HuH-7.5 (cell line): ENCODE measurements at places on chromosomes 7 and 10.

- DNase-seq: no peak
These were observed 82.2 kb downstream of the SORBS1 start for GRCh38 chr10:95478935-95479334.

- no peak for DNase-seq
These were observed 381.0 kb upstream of the NRP1 start for GRCh38 chr10:33715303-33715975.

DNA sequence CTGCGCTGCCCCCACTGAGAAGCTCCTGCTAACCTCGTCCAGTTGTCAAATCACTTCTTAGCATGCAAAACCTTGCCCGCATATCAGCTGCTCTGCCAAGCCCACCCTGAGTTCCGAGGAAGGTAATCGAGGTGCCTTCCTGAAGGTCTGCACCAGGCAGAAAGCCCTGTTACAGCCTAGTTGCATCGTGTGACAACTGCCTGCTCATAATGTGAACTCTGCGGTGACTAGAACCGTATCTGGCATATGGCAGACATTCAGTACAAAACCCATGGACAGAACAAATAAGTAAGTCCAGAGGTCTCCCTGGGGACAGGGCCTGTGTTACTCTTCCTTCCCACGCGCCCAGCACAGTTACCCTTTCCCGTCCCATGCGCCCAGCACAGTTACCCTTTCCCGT, 394.3 kb downstream of the DNAJB6 start:
- no peak for DNase-seq

DNA sequence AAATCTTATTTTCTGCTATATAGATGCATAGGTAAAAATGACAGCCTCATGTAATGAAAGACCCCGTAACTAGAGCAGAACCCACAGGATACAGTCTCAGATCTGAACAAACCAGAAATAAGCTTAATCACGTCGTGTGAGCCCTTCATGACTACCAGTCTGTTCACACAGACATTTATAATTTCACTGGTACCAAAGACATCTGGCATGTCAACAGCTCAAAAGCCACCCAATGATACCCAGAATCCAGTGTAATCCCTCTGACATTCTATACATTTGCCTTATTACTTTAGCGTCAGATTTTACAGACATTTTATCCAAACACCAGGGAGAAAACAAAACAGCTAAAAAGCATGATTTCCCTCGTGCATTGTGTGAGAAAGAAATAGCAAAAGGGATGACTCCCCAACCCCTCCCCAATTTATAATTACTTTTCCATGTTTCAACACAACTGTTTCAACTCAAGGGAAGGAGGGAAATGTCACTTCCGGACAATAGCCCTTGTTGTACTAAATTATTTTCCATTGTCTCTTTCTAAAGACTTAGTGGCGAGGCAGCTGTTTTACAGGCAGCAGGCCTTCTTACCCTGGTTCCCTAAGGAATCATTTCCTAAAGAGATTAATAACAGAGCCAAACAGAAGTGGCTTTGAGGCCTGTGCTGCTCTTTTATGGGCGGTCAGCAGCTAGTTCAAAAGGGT, 33.2 kb downstream of the DOCK4 start:
- no peak for DNase-seq

- DNase-seq: peak; percentile 93
These were observed 687 bp upstream of the KMT2E start for GRCh38 chr7:105013221-105013815.

DNA sequence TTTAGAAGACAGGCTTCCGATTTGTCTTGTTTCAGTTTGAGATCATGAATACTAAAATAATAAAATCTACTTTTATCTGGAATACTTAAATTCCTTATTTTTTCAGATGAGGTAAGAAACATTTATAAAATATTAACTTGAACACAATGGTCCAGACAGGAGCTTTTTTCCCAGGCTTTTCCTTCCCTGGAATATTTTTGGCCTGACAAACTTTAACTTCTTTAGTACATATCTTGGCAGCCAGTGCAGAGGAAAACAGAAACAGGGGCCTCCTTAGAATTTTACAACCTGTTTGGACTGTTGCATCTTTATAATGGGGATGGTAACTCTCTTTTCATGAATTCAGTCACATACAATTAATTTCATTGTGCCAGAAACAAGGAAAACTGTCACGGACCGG, 41.4 kb downstream of the NRP1 start:
- DNase-seq: no peak

- DNase-seq: no peak
These were observed 41.7 kb downstream of the REEP3 start for GRCh38 chr10:63562857-63563256.

GRCh38 chr7:137893143-137893742, 46.5 kb upstream of the DGKI start:
- DNase-seq: no peak

GRCh38 chr7:117750612-117751563, 122.4 kb downstream of the CTTNBP2 start:
- DNase-seq: peak; percentile 22

DNA sequence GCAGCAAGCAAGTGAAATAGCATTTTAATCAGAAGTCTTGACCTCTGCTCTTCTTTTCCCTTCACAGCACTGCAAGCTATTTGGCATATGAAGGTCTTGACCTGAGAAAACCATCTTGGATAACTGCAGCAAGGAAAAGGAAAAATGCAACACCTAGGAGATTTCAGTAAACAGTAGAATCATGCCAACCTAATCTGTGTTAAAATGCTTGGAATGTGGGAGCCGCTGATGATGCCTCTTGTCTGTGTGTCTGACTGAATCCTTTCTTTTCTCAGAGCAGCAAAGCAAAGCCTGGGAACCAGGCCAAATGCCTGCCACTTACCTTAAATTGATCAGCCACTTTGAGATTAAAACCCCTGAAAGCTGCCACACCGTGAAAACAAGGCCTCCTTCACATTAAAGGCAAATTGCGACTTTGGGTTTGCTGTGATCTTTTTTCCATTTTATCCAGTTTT, 80.4 kb upstream of the CDK6 start:
- DNase-seq: no peak

DNA sequence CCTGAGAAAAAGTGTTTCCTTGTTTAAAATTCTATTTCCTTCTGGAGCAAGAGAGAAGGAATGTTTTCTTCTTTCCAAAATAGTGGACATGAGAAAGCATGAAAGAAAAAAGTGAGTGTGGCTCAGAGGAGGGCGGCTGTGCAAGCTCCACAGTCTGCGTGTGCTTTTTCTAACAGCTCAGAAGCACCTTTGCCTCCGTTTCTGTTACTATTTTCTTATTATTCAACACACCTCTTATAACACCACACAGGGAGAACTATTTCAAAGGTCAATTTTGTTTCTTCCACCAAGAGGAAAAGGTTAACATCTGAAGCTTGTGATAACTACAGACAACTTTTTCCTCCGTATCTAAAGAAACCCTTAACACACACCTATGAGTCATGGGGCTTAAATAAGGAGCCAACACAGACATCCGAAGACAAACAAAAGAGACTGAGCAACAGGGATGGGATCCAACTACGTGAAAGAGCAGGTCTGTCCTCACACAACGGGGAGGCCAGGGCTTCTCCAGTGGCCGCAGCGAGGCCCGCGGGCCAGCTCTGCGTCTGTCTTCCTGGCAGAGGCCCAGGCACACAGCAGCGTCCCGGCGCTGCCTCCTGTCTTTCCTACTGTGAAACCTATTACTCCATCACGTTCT, 36.2 kb upstream of the NCAPG2 start:
- no peak for DNase-seq

DNA sequence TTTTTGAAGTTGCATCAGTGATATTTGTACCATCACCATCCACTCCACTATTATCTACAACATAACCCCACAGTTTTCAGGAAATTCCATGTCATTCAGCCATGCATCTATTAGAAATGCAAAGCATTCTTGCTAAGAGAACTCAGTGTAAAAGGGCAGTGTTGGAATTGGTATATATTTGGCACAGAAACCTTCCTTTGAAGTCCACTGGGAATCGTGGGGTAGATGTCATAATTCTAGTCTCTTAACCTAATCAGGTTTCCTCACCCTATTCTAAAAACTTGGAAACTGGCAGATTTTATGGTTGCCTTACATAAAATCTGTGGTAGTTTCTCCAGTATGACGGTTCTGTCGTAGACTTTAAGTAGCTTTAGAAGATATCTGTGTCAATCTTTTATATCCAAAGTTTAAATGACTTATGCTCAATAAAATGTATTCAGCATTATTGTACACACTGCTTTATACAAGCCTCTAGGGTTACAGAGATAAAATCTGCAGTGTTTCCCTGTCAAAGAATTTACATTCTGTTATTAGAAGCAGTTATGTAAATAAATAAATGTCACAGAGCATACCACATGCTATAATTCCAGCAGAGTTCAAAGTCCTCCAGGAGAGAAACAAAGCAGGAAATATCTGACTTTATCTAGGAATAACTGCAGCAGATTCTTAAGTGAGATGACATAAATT, 704.4 kb upstream of the CELF2 start:
- DNase-seq: no peak

GRCh38 chr10:17764142-17764541, 12.1 kb downstream of the TMEM236 start:
- DNase-seq: no peak

DNA sequence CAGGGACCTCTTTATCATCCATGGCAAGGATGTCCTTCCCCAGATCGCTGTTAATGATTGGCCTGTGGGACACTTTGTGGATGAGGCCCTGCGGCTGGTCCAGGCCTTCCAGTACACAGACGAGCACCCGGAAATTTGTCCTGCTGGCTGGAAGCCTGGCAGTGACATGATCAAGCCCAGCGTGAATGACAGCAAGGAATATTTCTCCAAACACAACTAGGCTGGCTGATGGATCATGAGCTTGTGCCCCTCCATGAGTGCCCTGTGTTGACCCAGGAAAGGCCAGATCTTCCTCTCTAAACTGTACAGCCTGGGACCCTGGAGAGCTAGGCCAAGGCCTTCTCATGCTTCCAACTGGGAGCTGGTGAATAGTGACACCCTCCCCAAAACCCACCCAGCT, 124.1 kb downstream of the CUL2 start:
- peak; percentile 20 for DNase-seq

DNA sequence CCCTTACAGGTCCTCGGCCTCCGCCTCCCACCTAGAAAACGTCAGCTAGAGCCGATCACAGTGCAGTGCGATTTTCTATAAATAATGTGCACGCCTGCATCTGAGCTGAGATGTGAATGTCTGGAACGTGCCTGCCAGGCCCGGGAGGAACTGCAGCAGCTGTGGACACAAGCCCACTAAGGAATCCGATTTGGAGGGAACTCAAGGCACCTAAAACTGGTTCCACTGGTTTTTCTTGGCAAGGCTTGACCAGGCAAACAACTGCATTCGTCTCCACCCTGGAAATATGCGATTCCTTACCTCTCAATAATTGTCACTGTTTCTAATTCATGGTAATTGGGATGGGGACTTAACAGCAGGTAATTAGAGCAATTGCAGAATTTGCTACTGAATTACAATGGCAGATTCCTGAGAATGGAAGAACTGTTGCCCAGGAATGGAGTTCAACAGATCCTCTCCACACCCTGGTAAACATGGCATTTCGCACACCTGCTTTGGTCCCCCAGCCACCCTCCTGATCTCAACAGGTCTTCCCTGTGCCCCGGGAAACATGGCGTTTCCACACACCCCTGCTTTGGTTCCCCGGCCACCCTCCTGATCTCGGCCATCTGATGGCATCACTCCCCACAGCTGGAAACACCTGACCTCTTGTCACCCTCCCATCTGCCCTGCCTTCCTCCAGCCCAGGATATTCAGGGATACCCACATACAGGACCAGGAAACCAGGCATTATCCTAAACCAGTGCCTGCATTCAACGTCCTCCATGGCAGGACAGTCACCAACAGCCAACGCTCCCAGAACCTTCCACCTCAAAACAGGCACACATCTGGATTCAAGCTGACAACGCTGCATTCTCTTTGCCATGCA, 76.0 kb downstream of the DIP2C start:
- no peak for DNase-seq

DNA sequence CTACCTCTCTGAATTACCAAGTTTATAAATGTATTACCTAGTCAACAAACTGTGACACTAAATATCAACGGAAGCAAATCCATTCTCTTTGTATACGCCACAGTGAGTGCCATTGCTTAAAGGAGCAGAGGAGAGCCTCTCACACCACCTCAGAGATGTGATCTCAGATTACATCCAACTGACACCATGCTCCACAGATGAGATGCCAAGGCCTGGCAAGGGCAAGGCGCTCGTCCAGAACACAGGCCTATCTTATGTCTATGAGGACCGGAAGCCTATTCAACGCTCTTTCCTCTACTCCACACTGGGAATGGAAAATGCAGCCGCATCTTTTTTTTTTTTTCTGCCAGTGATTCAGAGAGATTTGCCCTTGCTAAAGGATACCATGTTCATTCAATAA, 11.4 kb downstream of the PDIA4 start:
- DNase-seq: no peak

GRCh38 chr10:124674768-124675222, 69.4 kb downstream of the FAM53B start:
- no peak for DNase-seq

- DNase-seq: no peak
These were observed 201.2 kb upstream of the SEMA3E start for GRCh38 chr7:83850125-83850524.

DNA sequence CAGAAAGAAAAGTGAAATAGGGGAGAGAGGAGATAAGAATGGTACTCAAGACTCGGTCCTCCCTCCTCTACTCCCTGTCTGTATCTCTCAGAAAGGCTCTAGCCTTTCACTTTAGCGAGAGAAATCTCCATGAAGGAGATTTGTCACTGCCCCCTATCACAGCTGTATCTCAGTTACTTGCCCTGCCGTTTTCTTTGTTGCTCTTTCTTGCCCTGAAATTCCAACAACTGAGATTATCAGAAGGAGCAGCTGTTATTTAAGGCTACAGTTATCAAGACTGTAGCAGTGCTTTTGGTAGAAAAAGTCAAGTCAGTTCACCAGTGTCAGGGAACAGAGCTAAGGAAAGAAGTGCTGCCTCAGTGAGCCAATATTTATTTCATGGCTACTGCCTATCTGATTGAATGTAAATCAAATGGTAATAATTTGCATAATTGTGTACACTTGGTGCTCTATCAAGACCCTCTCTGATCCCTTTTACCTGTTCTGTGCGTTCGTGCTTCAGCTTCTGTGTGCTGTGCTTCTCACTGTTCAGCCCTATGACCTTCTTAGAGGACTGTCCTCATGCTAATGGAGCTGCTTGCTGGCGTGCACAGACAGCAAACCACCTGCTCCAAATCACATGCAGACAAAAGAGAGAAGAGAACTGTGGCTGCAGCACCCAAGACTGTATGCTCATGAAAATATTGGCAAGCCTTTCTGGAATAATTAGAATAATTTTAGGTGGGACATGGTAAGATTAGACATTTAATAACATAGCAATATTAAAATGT, 180.2 kb upstream of the FAM3C start:
- no peak for DNase-seq

DNA sequence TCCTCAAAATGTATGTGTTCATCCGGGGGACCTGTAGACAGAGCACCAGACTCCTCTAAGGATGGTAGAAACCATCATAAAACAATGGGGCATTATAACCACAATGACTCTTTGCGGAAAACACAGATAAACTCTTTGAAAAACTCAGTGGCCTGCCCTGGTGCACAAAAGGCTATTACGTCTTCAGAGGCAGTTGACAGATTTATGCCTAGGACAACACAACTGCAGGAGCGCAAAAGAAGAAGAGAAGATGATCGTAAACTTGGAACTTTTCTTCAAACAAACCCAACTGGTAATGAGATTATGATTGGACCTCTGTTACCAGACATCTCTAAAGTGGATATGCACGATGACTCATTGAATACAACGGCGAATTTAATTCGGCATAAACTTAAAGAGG, 6.0 kb downstream of the RBM48 start:
- no peak for DNase-seq

GRCh38 chr10:668786-669485, 20.5 kb downstream of the DIP2C start:
- DNase-seq: no peak
